ENCODE measurements at places on chromosomes 6 and 20.
A peak's percentile ranks its signal among the peaks of the same experiment; 100 is the strongest.

DNA sequence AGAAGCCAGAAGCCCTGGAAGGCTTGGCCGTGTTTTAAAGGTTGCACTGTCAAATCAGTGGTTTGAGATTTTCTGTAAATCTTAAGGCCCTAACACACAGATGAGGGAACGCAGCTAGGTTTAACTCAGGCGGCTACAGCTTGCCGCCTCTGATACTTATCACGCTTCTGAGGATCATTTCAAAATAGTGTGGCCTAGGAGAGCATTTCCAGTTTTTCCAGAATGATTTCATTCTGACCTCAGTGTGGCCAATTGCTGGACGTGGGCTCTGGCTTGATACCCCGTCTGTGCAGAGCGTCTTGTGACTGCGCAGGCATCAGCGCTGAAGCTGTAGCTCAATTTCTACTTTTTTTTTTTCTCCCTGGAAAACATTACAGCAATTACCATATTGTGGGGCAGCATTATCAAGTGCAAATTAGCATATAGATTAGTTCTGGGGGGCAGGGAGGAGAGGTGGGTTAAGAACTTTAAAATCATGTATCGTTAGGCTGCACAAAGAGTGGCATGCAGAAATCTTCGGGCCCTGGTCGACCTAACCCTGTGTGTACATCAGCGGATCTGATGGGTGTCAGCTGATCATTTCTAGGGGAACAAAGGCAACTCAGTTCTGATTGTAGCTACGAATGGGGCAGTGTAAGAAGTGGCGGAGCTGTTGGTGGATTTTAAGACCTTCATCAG, 105.0 kb upstream of the EEF1E1 start:
- no peak for DNase-seq

- no peak for DNase-seq
These were observed 99.6 kb upstream of the DST start for GRCh38 chr6:56742122-56742791.

- DNase-seq: peak; percentile 74
These were observed 17.8 kb downstream of the OR2H2 start for GRCh38 chr6:29602564-29603361.

- DNase-seq: peak; percentile 68
These were observed 297.3 kb downstream of the PHACTR1 start for GRCh38 chr6:13013681-13014503.

DNA sequence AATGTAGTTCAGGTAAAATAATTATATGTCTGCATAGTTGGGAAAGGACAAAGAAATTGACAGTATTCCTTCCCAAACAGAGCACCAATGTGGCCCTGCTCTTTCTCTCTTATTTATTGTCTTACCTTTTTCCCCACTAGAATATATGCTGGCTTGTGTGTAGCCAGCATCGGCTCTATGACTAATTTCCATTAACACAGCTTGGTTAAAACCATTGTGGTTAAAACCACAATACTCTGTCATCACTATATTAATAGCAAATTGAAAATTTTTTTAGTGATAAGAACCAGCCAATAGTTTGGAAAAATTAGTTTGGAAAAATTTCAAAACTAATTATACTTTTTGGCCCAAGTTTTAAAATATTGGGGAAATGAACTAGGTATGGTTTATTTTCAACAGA, 535.1 kb downstream of the UTRN start:
- no peak for DNase-seq

DNA sequence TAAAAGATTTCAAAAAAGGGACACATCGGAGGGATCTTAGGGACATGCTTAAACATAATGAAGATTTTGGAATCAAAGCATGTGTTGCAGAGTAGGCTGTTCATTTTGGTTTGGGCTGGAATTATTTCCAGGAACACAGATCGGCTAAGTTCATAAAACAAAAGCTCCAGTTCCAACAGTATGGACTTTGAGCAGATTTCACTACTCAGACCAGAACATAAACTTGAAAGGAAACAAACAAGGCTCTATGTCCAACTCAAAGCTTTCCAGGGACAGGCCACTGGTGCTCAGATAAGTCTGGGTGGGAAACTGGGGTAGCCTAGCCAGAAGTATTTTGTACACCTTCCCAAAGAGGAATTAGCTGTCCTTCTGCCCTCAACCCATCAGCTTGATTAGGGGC, 51.2 kb upstream of the GMPR start:
- no peak for DNase-seq

DNA sequence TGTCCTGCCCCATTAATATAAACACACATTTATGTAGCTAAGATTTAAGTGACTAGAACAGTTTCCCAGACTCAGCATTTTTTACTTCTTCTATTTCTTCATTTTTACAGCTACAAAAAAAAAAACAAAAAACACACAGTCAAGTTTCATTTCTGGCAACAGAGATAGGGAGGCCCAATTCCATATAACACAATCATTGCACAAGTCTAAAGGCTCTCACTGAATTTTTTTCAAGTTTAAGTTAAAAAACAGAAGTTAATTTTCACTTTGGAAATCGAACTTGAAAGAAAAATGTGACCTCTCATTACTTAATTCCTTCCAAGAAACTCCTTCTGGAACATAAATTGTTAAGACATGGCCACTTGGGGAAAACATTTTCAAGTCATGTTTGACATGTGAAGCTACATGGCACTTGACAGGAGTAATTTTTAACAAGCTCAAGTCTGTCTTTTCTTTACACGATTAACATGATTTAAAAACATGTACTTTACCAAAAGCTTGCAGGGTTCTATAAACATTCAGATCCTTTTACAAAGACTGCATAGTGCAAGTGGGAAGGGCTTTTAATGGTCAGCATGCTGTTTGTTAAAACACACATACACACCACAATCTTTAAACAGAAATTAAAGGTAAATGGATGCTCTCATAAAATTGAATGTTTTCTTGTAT, 100.1 kb upstream of the CCDC28A start:
- DNase-seq: no peak

- DNase-seq: peak; percentile 52
These were observed 52.6 kb upstream of the NAA20 start for GRCh38 chr20:19964289-19965265.

DNA sequence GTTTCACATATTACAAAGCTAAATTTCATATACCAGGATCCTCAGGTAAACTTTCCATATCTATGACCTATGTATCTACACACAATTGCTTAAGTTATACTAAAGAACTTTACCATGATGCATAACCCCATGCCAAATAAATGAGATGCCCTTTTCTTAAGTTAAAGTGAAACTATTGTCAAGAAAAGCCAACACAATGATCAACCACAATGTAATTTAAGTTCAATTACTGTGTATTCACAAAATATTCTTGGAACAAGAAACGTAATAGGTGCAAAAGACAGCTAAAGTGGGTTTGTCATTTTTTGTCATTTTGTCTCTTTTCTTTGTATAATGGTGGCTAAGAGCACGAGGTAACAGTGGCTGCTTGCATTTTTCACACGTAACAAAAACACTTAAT, 158.0 kb upstream of the SHLD1 start:
- DNase-seq: no peak

DNA sequence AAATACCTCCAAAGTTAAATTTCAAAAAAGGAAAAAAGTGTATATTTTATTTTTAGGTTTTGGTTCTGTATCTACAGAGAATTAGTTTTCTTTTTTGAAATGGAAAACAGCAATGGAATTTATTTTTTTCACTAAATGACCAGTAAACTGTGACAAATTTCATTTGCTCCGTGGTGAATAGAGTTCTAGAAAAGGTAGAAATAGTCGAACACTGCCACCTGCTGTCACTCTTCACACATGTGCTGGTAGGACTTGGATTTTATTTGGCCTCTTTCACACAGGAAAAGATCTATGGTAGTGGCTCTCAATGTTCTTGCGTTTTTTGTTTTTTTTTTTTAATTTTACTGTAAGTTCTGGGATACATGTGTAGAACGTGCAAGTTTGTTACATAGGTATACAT, 312.5 kb downstream of the EYA4 start:
- peak; percentile 88 for DNase-seq

DNA sequence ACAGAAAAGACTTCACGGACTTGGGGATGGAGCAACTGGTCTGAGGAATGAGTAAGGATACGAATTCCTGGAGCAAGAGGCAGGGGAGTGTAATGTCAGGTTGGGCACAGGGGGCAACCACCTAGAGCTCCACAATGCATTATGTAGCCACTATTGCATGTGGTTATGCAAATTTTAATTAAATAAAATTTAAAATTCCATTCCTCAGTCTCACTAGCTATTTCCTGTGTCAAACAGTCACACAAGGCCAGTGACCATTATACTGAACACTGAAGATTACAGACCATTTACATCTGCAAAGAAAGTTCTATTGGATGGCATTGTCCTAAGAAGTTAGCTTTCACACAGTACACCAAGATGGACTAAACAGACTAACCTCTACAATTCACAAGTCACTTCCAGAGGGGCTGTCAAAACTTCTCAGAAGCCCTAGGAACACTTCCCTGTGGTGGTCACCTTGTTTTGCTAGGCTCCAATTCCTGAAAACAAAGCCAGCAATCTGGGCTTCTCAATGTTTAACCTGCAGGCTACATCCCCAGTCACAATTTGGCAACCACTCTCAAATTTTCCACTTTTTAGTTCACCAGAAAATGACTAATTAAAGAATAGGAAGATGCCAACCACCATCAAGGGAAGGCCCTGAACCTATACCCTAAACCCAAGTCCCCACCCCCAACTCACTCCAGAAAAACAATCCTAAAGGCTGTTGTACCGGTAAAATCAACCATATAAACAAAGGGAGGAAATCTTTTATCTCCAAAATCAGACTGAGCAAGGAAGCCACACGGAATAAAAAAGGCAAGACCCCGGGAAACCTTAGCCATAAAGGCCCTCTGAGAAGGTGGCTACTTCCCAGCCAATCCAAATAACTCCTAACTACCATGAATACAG, 34.2 kb upstream of the C20orf203 start:
- DNase-seq: no peak

- DNase-seq: no peak
These were observed 67.5 kb upstream of the EDN1 start for GRCh38 chr6:12222405-12223366.

DNA sequence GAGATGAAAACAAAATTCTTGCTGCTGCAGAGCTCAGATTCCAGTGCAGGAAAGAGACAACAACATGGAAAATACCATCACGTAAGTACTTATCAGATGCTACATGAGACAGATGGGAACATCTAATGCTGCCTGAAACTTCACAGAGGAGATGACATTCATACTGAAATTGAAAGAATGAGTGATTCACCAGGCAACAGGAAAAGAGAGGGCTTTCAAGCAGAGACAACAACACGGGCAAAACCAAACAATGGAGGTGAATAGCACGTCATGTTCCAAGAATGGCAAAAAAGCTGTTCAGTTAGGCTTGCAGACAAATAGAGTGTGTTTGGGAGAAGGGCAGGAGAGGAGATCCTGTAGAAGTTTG, 39.3 kb downstream of the GTF2H5 start:
- DNase-seq: no peak

GRCh38 chr6:20584100-20584731, 50.0 kb downstream of the CDKAL1 start:
- DNase-seq: no peak

- no peak for DNase-seq
These were observed 258.0 kb downstream of the HACE1 start for GRCh38 chr6:104601721-104602120.

DNA sequence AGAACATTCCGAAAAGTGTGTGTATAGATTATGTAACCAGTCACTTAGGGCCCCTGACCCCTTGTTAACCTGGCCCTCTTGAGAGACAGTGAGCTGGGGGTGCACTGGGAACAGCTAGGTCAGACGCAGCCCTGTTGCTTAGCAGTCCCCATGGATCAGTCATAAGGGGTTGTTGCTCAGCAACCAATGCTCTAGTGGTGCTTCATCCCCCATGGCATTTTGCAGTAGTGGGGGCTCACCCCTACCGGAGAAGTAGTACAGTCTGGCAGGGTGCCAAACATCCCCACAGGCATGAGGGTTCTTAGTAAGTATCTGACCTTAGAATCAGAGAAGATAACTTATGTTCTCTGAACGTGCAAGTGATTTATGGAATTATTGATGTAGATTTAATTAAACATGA, 12.3 kb downstream of the PKIB start:
- peak; percentile 61 for DNase-seq

DNA sequence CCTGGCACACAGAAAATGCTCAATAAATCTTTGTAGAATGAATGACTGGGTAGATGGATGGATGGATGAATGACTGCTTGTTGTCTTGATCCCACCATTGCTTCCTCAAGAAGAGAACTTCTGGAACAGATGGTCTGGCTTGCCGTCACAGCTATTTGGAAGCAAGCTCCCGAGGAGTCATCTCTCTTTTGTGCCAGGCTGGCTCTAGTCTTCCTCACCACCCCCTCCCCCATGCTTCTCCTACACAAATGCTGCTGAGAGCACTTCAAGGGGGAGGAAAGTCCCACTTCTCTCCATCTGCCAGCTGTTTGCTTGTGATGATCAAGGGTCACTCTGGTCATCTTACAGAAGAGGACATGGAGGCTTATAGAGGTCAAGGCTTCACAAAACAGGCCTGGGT, 11.6 kb upstream of the KCNG1 start:
- DNase-seq: no peak

DNA sequence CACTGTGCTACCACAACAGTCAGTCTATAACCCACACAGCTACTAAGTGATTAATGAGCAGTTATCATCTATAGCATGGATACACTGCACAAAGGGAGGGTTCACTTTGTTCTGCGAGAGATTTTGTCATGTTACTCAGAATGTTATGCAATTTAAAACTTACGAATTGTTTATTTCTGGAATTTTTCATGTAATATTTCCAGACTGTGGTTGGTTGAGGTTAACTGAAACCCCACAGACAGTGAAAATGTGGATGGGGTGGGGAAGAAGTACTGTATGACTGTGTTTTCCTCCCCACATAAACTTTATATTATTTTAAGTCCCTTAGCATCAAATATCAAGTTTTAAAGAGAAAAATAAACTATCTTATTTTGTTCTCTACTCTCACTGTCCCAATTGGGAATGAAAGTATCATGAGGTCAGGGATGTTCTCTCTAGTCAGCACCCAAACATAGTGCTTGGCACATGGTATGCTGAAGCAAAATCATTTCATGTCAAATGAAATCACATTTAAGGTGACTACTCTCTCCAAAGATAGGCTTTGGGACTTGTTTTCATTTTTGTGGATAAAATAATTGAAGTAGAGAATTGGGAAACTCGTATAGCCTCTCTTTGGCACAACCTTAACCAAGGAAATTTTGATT, 25.4 kb downstream of the DOP1A start:
- DNase-seq: no peak

- peak; percentile 72 for DNase-seq
These were observed 40.9 kb downstream of the ZFP64 start for GRCh38 chr20:52150440-52151258.
